ENCODE measurements at places on chromosomes 5 and 9.
A peak's percentile ranks its signal among the peaks of the same experiment; 100 is the strongest.

GRCh38 chr9:124290743-124291554 lies 33.2 kb downstream of the NEK6 start:
- peak; percentile 38 for DNase-seq

- DNase-seq: no peak
These were observed 151.0 kb downstream of the ENTREP1 start for GRCh38 chr9:69476016-69476415.

- DNase-seq: no peak
These were observed 1.3 kb downstream of the CDX1 start for GRCh38 chr5:150167908-150168307.

- peak; percentile 87 for DNase-seq
These were observed 702 bp downstream of the CDC20B start for GRCh38 chr5:55172051-55172899.

DNA sequence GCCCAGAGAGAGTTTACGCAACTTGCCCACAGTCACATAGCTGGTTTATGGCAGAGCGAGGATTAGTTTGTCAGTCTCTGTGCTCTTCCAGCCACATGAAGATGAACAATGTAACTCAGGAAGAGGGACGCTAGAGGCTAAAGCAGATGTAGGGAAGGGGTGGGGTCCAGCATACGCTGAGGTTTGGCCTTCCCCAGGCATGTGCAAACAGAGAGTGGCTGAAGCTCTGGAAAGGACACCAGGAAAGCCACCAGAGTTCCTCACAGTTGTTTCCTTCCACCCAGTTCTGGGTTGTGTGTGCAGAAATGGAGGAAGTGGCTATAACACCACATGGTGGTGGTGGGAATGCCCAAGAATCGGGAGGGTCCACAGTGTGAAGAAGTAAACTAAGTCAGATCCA lies 60.0 kb downstream of the SNX18 start:
- no peak for DNase-seq

DNA sequence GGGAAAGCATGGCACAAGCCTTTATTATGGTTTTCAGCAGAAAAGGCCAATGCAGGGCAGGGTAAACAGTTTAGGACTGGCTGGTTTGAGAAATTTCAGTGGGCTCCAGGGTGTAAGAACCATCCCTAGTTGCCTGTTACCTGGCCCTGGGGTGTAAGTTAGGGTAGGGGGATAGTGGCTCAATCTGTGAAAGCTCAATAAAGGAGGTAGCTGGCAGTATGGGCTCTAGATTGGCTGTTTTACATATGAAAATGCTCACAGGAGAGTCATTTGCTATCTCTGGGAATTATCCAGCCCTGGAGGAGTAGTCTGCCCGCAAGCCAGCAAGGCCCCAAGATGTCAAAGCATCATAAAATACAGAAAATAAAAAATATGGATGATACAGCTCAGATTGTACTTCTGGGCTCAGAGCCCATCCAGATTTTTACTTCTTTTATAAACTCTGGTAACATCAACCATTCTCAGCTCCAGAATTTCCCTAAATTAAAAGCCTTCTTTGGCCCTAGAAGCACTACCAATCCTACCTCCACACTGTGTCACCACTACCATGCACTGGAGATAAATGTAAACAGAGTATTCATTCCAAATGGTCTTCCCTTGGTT lies 31.1 kb downstream of the SSBP2 start:
- no peak for DNase-seq

GRCh38 chr9:86753836-86754235 lies 193.5 kb downstream of the GAS1 start:
- no peak for DNase-seq

- DNase-seq: no peak
These were observed 29.8 kb upstream of the BICD2 start for GRCh38 chr9:92794426-92794825.

- DNase-seq: no peak
These were observed 149.7 kb downstream of the ESM1 start for GRCh38 chr5:54835647-54836046.

DNA sequence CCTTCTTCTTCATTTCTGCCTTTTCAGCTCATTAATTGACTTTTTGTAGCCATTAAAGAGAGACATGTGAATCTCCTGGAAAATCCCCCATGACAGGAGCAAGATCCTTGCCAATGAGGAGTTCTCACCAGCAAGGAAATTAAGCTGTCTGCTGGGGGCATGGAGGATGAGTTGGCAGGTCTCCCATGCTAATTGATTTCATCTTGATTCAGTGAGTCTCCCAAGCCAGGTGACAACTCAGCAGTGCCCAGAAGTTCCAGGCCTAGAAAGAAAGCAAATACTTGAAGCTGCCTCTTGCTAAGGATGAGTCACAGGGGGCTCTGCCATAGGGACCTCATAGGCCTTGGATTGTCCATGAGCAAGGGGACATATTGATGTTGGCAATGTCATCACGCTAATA lies 30.0 kb upstream of the ADRA1B start:
- no peak for DNase-seq

- no peak for DNase-seq
These were observed 78.5 kb downstream of the ANKRD33B start for GRCh38 chr5:10642367-10642766.

- DNase-seq: no peak
These were observed 10.0 kb downstream of the TRAF1 start for GRCh38 chr9:120916588-120916987.

GRCh38 chr9:87097238-87097637 lies 149.9 kb upstream of the GAS1 start:
- no peak for DNase-seq

DNA sequence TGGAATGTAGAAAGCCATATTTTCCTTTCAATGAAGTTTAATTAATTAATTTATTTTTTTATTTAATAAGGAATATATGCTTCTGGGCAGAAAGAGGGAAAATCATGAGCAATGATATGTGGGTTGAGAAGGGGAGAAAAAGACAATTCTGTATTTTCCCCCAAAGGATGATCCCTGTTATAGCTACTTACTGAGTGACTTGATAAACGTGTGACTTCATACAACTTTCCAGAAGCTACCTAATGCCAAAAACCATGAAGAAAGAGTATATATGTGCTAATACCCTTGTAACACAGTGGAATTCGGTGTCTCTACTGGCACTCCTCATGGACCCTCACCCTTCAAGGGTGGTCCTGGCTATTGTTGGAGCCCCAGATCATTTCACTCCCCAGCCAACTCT lies 335.0 kb upstream of the KLF4 start:
- DNase-seq: no peak

DNA sequence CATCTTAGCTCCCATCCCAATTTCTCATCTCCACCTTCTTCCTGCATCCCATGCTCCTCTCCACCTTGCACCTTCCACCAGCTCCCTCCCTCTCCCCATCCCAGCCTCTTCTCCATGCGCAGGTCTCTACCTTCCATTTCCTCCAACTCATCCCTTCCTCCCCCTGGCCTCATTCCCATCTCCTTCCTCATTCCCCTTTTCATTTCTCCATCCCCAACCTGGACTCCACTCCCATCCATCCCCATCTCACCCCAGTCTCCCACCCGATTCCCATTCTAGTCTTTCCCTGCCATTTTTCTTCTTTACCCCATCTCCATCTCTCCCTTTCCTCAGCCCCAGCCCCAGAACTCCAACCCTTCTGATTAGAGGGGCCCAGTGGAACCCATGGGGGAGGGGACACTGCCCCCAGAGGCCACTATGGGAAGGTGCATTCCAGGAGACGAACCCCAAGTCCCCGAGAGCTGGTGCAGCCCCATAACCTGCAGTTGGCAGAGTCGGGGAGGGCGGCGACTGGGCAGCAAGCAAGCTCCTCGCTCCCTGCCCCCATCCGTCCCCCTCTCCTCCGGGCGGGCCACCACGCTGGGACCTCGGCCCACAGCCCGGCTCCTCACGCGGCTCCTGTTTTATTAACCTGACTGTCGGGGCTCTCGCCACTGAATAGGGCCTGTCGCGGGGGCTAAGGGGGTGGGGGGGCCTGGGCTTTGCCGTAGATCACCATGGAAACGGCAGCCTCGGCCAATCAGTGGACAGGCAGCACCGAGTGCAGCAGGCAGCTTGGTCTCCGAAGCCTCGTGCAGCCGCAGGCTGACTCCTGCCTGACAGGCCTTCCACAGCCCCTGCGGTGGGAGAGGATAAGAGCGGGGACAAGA lies 66.7 kb downstream of the PCDH1 start:
- DNase-seq: peak; percentile 59

- DNase-seq: no peak
These were observed 90.5 kb downstream of the ADAMTS2 start for GRCh38 chr5:179254638-179255271.

All from NAMALWA (cell line).